Suppressor macrophage treated with lipopolysaccharide for 4 hours (primary cell): ENCODE measurements at places on chromosomes 16 and 17.

DNA sequence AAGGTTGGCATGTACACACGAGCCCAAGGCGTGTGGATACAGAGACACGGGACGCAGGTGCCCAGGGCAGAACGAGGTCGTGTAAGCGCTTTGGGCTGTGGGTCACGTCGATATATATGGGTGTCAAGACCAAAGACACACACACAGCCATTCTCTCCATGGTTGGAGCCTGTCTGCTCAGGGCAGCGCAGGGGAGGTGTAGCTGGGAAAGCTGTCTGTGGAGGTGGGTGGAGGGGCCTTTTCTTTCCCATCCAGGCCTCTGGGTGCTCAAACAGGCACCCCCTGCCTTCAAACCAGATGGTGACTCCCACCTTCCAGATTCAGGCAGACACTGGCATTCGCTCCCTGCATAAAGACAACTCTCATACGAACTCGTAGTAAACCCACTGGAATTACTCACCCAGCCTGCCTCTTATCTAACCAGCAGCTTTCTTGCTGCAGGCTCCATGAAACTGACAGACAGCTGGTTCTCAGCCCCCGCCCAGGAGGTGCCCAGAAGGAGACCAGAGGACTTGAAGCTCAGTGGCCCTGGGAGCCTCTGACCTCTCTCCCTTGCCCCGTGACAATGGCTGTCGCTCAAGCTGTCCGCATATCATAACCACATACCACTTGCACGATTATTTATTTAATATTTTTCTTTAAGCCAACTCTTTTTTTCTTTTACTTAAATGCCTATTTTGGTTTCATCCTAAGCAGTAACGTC lies 237.1 kb downstream of the KATNIP start:
- DNase-seq = no peak

DNA sequence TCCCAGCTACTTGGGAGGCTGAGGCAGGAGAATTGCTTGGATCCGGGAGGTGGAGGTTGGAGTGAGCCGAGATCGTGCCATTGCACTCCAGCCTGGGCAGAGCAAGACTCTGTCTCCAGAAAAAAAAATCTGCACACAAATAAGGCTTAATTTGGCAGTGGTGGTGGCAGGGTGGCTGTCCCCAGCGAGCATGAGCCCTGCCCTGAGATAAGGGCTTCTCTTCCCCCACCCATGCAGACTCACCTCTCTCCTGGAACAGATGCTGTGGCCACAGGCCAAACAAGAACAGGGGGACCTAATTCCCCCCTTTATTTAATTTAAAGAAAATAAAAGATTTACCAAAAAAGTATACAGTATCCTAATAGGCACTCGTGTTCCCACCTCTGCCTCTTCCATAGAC lies 157.2 kb downstream of the RAB11FIP4 start:
- no peak for DNase-seq

- DNase-seq = peak; percentile 79
Measured at GRCh38 chr17:1493291-1493980, 950 bp upstream of the MYO1C start.

DNA sequence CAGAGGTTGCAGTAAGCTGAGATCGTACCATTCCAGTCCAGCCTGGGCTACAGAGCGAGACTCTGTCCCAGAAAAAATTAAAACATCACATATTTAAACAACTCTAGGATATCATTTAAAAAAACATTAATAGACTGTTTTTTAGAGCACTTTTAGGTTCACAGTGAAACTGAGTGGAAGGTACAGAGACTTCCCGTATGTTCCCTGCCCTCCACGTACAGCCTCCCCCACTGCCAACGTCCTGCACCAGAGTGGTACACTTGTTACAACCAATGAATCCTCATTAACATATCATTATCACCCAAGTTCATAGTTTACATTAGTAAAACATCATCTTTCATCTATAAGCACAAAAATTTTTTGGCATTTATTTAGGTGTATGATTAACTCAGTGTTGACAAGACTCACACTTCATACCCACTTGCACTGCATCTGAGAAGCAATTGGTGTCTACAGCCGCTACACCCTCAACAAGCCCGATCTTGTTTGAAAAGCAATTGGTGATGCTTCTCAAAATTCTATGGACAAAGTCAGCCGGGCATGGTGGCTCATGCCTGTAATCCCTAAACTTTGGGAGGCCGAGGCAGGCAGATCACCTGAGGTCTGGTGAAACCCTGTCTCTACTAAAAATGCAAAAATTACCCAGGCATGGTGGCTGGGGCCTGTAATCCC lies 39.9 kb upstream of the STH start:
- no peak for DNase-seq

DNA sequence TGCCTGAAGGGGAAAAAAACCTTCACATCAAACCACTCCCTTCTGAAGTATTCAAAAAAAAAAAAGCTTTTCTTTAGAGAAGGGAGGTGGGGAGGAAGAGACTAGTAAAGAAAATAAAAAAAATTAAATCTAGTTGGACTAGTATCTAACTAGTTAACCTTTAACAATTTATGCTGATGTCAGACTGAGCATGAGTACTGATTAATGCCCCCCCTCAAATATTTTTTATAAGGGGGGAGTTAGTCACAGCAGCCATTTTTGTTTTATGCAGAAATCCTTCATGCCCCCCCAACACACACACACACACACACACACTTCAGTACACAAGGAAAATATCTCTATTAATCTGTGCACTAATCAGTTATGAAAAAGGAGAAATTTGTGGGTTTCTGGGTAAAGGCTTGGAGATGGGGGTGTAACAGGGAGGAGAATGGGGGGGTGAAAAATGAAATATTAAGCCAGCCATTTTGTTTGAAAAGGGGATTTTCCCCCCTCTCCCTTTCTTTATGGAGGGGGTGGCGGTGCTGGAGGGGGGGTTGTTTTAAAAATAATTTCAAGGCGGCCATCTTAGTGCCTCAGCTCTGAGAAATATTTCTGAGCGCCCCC lies 4.7 kb upstream of the CHD3 start:
- no peak for DNase-seq

DNA sequence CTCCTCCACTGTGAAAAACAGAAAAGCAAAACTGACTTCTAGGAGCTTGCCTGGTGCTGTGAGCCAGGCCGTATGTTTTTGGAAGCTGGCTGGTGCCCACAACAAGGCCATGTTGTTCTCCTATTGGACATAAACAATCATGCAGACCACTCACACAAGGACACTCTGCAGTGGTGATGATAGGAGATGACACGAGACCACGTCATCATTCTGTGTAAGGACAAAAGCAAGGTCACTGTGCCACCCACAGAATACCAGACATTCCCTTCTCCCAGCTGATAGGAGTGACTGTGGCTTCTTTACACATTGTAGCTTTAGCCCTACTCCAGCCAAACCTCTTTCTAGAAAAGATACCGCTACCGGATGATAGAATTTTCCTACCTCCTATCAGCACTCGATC lies 47.7 kb upstream of the LCMT1 start:
- peak; percentile 60 for DNase-seq

GRCh38 chr16:66442502-66443268 lies 15.6 kb downstream of the BEAN1 start:
- no peak for DNase-seq

DNA sequence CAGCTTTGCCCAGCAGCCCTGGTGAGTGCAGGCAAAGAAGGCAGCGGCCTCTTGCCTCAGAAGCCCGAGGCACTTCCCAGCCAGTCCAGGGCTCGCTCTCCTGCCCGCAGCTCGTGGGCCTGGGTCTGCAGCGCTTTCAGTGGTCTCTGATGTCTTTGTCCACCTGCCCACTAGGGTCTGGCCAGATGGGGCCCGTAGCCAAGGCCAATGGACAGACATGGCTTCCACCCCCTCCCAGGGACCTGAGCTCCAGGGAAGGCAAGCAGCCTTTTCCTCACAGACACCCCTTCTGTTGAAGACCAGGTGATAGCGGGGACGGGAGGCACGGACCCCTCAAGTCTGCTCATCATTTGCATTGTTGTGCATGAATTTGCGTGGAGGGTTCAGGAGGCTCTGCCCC lies 33.7 kb upstream of the ZC3H18 start:
- no peak for DNase-seq

- no peak for DNase-seq
Measured at GRCh38 chr16:62700426-62701294, 664.4 kb upstream of the CDH8 start.

GRCh38 chr17:27473748-27474609 lies 17.7 kb downstream of the KSR1 start:
- DNase-seq = peak; percentile 59

DNA sequence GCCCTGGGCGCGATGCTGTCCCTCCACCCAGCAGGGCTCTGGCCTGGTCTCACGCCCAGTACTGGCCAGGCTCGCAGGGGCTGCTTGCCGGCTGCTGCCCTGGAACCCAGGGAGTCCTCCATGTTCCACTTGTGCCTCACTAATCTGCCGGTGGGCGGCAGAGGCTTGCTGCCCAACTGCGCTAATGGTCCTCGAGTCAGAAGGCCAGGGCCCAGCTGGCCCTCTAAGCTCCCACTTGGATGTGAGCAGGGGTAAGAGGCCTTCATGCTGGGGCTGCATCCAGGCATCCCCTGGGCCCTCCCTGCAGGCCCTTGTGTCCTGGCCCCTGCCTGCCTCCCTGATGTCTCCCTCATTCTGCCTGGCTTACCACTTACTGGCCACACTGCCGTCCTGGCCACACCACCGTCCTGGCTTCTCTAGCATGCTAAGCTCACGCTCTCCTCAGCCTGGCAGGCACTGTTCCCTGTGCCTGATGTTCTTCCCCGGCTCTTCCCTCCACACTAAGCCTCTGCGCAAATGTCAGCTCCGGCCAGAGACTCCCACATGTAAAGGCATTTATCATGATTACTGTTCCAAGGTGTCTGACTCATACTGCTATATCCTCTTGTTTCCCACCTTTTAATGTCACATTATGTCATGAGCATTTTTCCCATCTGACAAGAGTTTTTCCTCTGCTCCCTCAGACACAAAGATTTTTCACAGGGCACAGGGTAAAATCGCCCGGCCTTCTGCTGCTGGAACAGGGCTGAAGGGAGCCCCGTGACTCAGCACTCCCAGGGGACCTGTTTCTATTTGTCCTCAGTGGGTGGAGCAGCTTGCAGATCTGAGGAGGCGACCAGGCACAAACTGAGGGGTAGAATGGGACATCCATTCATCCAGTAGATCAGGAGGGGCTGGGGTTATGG lies 15.9 kb downstream of the B9D1 start:
- no peak for DNase-seq

- no peak for DNase-seq
Measured at GRCh38 chr16:89366561-89367537, 123.5 kb downstream of the ANKRD11 start.

- peak; percentile 84 for DNase-seq
Measured at GRCh38 chr16:73058221-73058615, 10.3 kb upstream of the ZFHX3 start.

DNA sequence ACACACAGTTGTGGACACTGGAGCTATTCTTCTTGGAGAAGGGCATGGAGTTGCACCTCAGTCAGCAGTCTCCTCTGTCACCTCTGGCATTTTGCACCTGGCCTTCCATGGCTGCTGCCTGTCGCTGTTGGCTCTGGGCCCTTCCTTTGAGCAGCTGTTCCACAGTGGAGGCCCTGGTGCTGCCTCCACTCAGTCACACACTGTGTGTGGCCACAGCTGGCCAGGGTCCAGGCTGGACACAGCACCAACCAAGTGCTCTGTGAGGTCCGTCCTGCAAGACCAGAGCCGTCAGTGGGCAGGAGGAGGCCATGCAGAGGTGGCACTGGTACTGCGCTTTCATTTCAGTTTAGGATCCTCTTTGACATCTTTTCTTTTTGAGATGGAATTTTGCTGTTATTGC lies 21.6 kb upstream of the MED9 start:
- no peak for DNase-seq

DNA sequence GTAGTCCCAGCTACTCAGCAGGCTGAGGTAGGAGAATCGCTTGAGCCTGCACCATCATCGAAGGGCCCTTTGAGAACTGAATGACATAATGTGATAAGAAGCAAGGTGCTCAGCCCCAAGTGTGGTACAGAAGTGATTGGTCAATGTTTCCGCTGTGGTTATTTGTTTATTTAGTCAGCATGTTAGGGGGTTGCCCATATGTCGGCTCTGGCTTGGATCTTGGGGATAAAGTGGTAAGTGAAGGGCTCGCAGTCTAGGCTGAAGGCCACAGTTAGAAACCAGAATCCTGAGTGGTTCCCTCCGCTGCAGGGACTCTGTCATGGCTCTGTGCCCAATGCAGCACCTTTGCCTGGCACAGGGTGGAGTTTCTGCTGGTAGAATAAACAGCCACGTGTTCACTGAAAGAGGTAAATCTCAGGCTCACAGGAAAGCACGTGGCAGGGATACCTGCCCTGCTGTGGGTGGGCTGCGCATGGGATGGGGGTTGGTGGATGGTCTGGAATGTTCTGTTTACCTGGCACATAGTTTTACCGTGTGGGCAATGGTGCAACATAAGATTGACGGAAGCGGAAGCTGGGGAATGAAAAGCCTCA lies 35.4 kb downstream of the SYT17 start:
- DNase-seq = no peak
